Endothelial cell (in vitro differentiated cells): ENCODE measurements at places on chromosomes 2 and 18. TPM values are rescaled to one million over a fixed set of nuclear protein-coding genes. Genes with fewer than 3 reads are reported as not detected.

GRCh38 chr2:120999377-121000097 is 263.9 kb downstream of the GLI2 start:
- H3K27me3 ChIP-seq: peaks cover 4% of the 10 kb centered on the region
- H3K4me1 ChIP-seq: peaks cover 7% of the 10 kb centered on the region
- H3K4me3 ChIP-seq: no peak overlapping the region
- H3K36me3 ChIP-seq: no peaks in the 10 kb centered on the region
- H3K27ac ChIP-seq: no peak overlapping the region

DNA sequence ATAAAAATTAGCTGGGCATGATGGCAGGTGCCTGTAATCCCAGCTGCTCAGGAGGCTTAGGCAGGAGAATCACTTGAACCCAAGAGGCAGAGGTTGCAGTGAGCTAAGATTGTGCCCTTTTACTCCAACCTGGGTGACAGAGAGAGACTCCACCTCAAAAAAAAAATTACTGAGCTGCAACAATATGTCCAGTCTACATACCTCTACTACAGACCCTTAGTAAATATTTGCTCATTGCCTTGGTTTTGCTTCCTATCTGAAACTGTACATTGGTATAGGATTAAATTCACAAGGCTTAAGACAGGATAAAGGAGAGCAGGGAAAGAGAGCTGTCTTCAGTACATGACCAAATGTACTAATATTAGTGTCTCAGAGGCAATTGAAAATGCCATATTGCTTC is 8.1 kb upstream of the MGAT4A start:
- H3K27me3 ChIP-seq: peaks cover 9% of the 10 kb centered on the region
- no peaks in the 10 kb centered on the region for H3K36me3 ChIP-seq
- H3K4me3 ChIP-seq: no peak overlapping the region

The ZNF142 gene
- total RNA-seq: 26.6 TPM

The POTEI gene
- 0.15 TPM for total RNA-seq

- H3K27me3 ChIP-seq: no peaks in the 10 kb centered on the region
- no peaks in the 10 kb centered on the region for H3K4me1 ChIP-seq
- no peaks in the 10 kb centered on the region for H3K36me3 ChIP-seq
- H3K4me3 ChIP-seq: no peak overlapping the region
- no peak overlapping the region for H3K27ac ChIP-seq
Measured at GRCh38 chr2:56739413-56739812, 555.6 kb downstream of the CCDC85A start.

DNA sequence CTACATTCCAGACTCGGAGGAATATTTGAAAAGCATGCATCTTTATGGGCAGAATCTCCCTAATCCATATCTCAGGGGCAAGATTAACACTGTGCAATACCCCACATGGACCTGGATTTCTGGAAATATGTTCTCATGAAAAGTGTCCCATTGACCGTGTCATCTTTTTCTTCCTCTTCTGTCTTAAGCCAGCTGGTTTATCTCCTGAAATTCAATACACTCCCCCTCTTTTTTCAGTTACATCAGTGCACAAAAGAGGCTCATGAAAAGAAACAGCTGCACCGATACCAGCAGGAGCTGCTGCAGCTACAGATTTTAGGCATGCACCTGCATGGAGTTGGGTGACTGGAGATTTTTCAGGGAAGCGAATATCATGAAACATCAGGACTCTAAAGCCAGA is 117.2 kb downstream of the SLC4A3 start:
- no peak for DNase-seq
- no peak overlapping the region for H3K27ac ChIP-seq
- H3K36me3 ChIP-seq: no peaks in the 10 kb centered on the region
- H3K27me3 ChIP-seq: no peaks in the 10 kb centered on the region
- no peaks in the 10 kb centered on the region for H3K4me1 ChIP-seq

The CDK15 gene
- total RNA-seq: not detected

The TGFBRAP1 gene
- 18.8 TPM for total RNA-seq

The DSG4 gene
- total RNA-seq: not detected

GRCh38 chr2:31704561-31705212 is 123.9 kb upstream of the SRD5A2 start:
- H3K36me3 ChIP-seq: no peaks in the 10 kb centered on the region
- H3K27ac ChIP-seq: no peak overlapping the region
- H3K27me3 ChIP-seq: no peaks in the 10 kb centered on the region
- no peaks in the 10 kb centered on the region for H3K4me1 ChIP-seq
- no peak overlapping the region for H3K4me3 ChIP-seq

The DCDC2C gene
- total RNA-seq: not detected

- no peak overlapping the region for H3K4me3 ChIP-seq
- no peaks in the 10 kb centered on the region for H3K27me3 ChIP-seq
- no peaks in the 10 kb centered on the region for H3K36me3 ChIP-seq
- no peak overlapping the region for H3K27ac ChIP-seq
- H3K4me1 ChIP-seq: peaks cover 4% of the 10 kb centered on the region
Measured at GRCh38 chr2:239366740-239367139, 34.1 kb downstream of the HDAC4 start.

The TMEM198 gene
- not detected for total RNA-seq

DNA sequence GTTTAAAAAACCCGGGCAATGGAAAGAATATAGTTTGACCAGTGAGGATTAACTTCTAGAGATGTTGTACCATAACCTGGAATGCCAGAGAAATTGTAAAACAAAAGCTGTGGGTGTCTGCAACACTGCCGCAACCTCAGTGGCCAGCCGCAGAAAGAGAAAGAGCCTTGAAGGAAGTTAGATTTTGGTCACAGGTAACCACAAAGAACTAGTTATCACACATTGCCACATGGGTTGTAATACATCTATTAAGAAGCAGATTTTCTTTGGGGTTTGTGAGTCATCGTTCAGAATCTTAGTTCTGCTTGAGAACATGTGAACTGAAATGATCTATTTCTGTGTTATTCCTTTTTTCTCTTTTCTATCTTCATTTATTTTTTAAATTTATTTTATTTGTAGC is 222.9 kb upstream of the AGAP1 start:
- peaks cover 58% of the 10 kb centered on the region for H3K4me1 ChIP-seq
- H3K4me3 ChIP-seq: peak overlapping the region; percentile 31
- peak overlapping the region; percentile 59 for H3K27ac ChIP-seq
- peaks cover 3% of the 10 kb centered on the region for H3K27me3 ChIP-seq
- DNase-seq: no peak

The ASNSD1 gene
- 35.7 TPM for total RNA-seq

DNA sequence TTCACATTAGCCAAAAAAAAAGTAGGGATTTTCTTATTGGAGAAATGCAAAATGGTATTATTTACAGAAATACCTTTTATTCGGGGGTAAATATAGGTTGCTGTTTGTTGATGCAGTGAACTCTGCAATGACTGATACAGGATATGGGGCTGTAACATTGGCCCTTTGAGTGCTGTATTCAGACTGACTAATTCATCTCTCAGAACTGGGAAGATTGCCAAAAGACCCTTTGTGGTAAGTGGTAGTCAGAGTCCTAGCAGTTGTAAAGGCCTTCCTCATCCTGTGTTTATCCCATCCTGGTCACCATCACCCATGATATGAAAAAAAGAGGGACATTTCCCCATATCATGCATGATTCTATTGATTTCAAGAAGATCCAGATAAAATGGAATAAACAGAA is 14.0 kb upstream of the DCC start:
- no peak overlapping the region for H3K27ac ChIP-seq
- no peaks in the 10 kb centered on the region for H3K27me3 ChIP-seq
- no peak overlapping the region for H3K4me3 ChIP-seq
- DNase-seq: no peak

DNA sequence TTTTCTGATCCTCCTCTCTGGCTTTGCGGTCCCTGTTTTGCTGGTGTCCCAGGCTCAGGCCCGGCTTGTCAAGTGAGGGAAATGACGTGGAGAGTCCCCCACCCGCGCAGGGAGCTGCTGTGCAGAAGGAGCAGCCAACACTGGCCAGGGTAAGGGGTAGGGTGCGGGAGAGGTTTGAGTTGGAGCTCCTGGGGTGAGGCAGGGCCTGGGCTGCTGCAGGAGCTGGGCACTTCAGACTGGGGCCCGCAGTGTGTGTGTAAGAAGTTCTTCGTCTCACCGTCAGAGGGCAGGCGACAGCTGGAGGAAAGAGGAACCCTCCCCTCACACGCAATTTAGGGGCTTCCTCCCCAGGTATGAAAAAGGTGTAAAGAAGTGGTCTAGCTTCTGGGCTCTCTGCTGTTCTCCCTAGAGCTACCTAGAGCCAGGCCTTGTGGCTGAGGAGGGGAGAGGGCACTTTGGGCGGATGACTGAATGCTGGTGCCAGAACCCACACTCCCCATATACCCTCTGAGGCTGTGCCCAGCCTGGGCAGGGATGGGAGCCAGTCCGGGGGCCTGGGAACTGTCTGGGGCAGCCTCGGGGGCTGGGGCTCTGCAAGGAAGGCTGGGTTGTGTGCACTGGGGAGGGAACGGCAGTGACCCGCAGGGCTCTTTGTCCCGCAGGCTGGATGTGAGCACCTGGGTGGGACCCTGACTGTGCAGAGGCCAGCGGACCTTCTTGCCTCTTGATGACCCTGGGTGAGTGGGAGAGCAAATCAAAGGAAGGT is 11.8 kb downstream of the CELF4 start:
- peaks cover 15% of the 10 kb centered on the region for H3K4me1 ChIP-seq
- peaks cover 2% of the 10 kb centered on the region for H3K27me3 ChIP-seq
- peak; percentile 39 for DNase-seq
- H3K27ac ChIP-seq: no peak overlapping the region
- H3K36me3 ChIP-seq: no peaks in the 10 kb centered on the region

The TACR1 gene
- total RNA-seq: 1.0 TPM

The TCF7L1 gene
- 83.8 TPM for total RNA-seq

The SLC5A7 gene
- total RNA-seq: not detected

The LYG2 gene
- 1.7 TPM for total RNA-seq

GRCh38 chr2:60152226-60152833 is 401.1 kb downstream of the BCL11A start:
- no peaks in the 10 kb centered on the region for H3K4me1 ChIP-seq
- no peak overlapping the region for H3K27ac ChIP-seq
- no peak overlapping the region for H3K4me3 ChIP-seq
- peaks cover 3% of the 10 kb centered on the region for H3K27me3 ChIP-seq
- DNase-seq: no peak

The ATP6V1B1 gene
- total RNA-seq: not detected

- H3K4me3 ChIP-seq: no peak overlapping the region
- DNase-seq: no peak
- no peak overlapping the region for H3K27ac ChIP-seq
- no peaks in the 10 kb centered on the region for H3K36me3 ChIP-seq
Measured at GRCh38 chr2:128835342-128835855, 516.7 kb upstream of the HS6ST1 start.

The FBLN7 gene
- total RNA-seq: 0.36 TPM

DNA sequence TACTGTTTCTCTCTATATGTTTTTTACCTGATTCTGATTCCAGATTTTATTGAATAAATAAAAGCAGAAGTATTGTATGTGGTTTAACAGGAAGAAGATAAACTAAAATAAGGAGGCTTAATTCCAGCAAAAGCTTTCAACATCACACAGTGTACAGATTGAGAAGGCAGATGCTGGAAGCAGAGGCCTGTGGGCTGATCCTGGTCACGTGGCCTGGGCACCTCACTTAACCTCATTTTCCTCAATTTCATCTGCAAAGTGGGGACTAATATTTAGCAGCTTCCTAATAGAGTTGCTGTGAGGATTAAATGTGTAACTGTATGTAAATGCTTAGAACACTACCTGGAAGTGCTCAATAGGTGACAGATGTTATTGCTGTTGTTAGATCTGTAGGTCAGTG is 58.0 kb downstream of the CDCA7 start:
- no peak overlapping the region for H3K4me3 ChIP-seq
- peaks cover 4% of the 10 kb centered on the region for H3K4me1 ChIP-seq
- no peaks in the 10 kb centered on the region for H3K36me3 ChIP-seq
- H3K27me3 ChIP-seq: peaks cover 2% of the 10 kb centered on the region
- no peak overlapping the region for H3K27ac ChIP-seq

DNA sequence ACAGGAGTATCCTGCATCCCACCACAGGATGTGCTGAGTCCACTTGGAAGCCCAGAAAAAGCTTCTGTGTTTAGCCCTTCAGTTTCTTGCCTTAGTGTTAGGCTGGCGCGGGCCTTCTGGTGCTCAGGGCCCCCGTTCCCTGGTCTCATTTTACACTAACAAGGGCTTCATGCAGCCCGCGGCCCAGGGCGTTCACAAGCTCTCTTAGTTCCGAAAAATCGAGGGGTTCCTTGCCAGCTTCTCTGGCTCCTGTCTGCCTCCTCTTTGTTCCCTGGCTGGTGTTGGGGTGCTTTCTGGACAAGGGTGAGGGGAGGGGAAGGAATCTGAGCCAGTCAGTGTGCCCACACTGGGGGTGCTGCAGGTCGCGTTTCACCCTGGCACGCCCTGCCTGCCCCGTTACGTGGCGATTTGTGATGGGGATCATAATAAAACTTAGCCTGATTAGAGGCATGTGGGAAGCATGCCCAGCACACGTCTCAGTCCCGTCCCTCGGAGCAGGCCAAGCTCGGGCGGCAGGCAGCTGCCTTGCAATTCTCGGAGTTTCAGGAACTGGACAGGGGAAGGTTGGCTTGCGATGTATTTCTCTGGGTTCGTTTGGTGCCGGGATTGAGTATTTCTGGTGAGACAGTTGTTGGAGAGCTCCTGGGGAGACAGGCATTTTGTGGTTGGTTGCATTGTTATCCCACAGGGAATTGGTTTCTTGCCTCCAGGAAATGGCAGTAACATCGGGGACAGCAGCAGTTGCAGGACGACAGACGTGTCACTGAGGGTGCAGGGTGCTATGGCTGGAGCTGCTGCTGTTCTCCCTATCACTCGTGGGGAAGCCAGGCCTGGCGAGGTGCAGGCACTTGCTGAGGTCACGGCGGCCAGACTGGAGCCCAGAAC is 22.9 kb downstream of the SH3BP4 start:
- peaks cover 18% of the 10 kb centered on the region for H3K36me3 ChIP-seq
- peak overlapping the region; percentile 62 for H3K4me3 ChIP-seq
- DNase-seq: no peak
- peaks cover 2% of the 10 kb centered on the region for H3K27me3 ChIP-seq
- peak overlapping the region; percentile 48 for H3K27ac ChIP-seq

- no peaks in the 10 kb centered on the region for H3K36me3 ChIP-seq
- peaks cover 6% of the 10 kb centered on the region for H3K27me3 ChIP-seq
- H3K4me1 ChIP-seq: peaks cover 6% of the 10 kb centered on the region
- DNase-seq: no peak
- H3K4me3 ChIP-seq: no peak overlapping the region
Measured at GRCh38 chr2:37615804-37616676, 55.4 kb downstream of the CDC42EP3 start.

DNA sequence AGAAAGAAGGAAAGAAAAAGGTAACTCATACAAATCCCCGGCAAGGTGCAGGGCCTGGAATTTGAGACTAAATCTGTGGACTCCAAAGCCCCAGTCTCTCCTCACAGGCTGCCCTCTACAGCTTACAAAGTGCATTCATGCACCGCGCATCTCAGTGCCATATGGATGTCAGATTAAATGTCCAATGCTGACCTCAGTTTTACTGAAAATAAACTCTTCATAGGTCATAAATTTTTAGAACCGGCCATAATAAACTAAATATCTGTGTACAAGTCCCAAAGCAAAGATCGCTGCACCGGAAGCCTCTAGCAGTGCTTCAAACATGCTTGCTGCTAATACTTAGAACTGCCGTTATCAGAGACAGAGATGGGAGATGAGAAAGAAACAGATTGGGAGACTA is 17.7 kb downstream of the ST6GAL2 start:
- H3K4me3 ChIP-seq: no peak overlapping the region
- peaks cover 2% of the 10 kb centered on the region for H3K27me3 ChIP-seq
- no peak overlapping the region for H3K27ac ChIP-seq
- peaks cover 13% of the 10 kb centered on the region for H3K4me1 ChIP-seq
- no peaks in the 10 kb centered on the region for H3K36me3 ChIP-seq

- no peak for DNase-seq
- H3K4me3 ChIP-seq: no peak overlapping the region
- peaks cover 5% of the 10 kb centered on the region for H3K27me3 ChIP-seq
- H3K36me3 ChIP-seq: no peaks in the 10 kb centered on the region
- H3K27ac ChIP-seq: no peak overlapping the region
Measured at GRCh38 chr2:7703048-7703447, 785.8 kb downstream of the RNF144A start.

- H3K4me3 ChIP-seq: no peak overlapping the region
- peaks cover 35% of the 10 kb centered on the region for H3K27me3 ChIP-seq
- H3K4me1 ChIP-seq: peaks cover 3% of the 10 kb centered on the region
- DNase-seq: peak; percentile 88
- no peaks in the 10 kb centered on the region for H3K36me3 ChIP-seq
- H3K27ac ChIP-seq: no peak overlapping the region
Measured at GRCh38 chr18:47254341-47254939, 3.0 kb upstream of the SKOR2 start.
